GM13977 (cell line): ENCODE measurements at places on chromosomes 2 and 18.

GRCh38 chr2:231714639-231715498, 6.5 kb downstream of the PTMA start:
- peak; percentile 76 for DNase-seq

GRCh38 chr2:240586919-240587800, 626 bp downstream of the CAPN10 start:
- DNase-seq, result peak; percentile 73

DNA sequence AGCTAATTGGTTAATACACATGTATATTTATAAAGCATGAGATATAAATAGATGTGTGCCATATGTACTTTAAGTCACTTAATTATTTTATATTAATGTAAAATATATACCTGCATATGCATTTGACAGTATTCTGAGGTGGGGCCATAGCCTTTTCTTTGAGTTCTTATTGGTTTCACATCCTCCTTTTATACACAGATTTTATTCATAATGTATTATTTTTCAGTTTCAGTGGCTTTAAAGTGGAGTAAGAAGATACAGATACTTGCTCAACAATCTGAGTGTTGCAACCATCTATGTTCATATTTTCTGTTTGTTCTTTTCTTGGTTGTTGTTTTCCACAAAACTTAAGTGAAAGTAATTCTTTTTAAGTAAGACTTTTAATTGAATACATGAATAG, 436.5 kb downstream of the RND3 start:
- no peak for DNase-seq

DNA sequence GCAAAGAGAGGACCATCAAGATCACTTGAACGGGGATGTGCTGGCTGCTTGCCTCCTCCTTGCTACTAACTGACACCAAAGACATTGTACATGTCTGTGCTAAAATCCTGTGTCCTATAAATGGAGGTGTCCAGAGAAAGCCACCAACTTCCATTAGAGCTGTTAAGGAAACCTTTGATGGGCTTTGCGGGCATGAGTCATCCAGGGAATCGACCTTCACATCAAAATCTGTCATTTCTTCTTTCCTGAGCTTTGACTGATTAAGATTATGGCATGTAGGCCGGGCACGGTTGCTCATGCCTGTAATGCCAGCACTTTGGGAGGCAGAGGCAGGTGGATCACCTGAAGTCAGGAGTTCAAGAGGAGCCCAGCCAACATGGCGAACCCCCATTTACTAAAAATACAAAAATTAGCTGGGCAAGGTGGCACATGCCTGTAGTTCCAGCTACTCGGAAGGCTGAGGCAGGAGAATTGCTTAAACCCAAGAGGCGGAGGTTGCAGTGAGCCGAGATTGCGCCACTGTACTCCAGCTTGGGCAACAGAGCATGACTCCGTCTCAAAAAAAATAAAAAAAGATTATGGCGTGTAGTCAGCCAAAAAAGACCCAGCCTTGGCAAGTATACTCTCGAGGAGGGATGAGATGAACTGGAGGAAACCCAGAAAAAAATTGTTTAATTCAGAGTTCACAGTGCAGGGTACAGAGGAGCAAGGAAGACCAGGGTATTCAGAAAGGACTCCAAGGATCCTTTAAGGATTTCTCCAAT, 115.8 kb downstream of the CABLES1 start:
- DNase-seq, result no peak

DNA sequence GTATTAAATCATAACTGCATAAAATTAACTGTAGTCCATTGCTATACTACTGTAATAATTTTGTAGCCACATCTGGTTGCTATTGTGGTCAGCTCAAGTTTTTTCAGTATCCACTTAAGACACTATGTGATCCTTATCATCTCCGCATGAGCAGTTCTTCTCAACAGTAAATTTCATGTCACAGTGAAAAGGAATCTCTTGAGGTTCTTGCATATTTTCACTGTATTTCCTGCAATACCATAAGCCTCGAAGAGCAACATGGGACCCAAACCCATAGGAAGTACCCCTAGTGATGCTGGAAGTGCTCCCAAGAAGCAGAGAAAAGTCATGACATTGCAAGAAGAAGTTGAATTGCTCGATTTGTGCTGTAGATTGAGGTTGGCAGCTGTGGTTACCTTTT, 86.7 kb downstream of the LDLRAD4 start:
- no peak for DNase-seq

- no peak for DNase-seq
Measured at GRCh38 chr2:64820901-64821300, 167.2 kb upstream of the SERTAD2 start.

GRCh38 chr2:31033032-31033431, 105.2 kb downstream of the GALNT14 start:
- DNase-seq, result no peak

DNA sequence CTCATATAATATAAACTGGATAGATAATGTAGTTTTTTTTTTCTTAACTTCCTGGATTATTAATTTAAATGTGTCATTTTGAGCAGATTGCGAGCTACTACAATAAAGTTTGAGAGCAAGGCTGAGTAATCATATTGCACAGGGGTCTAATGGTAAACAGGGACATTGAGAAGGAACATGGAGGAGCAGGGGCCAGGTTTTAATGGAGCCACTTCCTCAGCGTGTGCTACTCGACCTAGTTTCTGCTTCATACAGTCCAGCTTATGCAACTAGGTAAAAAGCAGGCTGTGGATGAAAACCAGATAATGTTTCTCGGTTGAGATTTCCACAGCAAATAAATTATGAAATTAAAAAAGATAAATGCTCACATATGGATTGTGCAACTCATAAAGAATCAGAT, 1915.7 kb upstream of the CELF4 start:
- no peak for DNase-seq

GRCh38 chr2:98819231-98819766, 88.4 kb upstream of the MGAT4A start:
- no peak for DNase-seq

DNA sequence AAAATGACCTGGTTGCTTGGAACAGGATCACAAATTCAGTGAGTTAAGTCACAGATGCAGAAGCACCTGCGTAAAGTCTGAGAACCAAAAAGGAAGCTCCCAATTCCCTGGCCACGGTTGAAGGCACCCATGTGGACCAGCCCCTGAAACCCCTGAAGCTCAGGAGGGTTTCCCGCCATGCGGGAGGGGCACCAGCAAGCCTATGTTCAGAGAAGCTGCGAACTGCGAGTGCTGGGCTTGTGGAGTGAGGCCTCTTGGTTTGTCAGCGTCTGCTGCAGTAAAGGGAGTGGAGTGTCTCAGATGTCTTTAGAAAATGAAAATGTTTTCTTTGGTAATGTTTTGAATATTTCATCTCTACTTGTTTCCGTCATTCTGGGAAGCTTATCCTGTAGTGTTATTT, 16.1 kb upstream of the ACKR3 start:
- no peak for DNase-seq

GRCh38 chr2:44295633-44296359, 20.5 kb downstream of the SLC3A1 start:
- no peak for DNase-seq

DNA sequence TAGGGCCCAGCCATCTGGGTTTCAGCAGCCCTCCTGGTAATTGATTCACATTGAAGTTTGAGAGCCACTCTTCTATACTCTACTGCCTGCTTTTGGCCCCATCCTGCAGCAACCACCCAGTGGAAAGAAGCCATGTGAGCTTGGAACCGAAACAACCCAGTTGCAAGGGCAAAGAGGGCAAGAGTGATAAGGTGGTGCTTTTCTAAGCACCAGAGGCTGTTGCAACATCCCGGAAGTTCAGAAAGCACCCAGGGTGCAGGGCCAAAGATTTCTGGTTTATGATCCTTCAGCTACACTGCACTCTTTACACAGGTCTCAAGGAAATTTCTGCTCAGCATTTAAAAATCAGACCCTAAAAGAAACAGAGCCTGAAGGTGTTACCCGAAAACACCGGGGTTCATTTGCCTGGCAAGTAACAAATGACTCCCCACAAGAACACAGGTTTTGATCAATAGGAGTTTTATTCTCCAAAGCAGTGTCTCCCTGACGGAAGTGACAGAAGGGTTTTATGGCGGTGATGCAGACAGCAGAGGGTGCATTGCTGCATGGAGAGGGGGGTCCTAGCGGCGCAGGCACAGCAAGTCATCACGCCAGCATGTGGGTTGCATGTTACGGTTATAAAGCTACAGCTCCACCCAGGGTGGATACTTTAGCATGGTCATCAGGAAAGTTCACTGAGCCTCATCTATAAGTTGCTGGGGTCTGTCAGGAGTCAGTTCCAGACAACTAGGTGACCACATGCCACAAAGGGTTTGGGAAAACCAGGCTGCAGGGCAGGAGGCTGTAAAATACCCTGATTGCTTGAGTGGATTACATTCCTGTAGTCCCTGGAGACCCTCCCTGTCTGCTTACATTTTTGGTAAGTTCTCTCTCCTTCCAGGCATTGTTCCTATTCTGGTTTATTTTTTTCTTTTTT, 28.8 kb upstream of the TMEM37 start:
- no peak for DNase-seq

- no peak for DNase-seq
Measured at GRCh38 chr18:59238385-59238784, 18.4 kb downstream of the GRP start.

DNA sequence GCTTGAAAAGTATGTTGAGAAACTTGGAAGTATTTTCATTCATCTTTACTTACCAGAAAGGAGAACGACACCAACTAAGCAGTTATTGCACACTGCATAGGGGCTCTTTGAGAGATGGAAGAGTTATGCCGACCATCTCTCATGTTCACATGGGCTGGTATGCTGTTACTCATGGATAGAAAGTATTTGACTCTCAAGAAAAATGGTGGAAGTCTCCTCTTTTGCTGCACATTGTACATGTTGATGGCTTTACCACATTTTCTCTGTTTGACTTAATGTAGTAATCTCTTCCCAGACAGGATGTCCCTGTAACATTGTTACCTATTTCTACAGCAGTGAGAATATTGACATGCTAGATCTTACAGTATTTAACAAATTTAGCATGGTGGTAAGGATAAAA, 23.2 kb downstream of the CAB39 start:
- no peak for DNase-seq
